ENCODE measurements at places on chromosomes 3 and 15.

DNA sequence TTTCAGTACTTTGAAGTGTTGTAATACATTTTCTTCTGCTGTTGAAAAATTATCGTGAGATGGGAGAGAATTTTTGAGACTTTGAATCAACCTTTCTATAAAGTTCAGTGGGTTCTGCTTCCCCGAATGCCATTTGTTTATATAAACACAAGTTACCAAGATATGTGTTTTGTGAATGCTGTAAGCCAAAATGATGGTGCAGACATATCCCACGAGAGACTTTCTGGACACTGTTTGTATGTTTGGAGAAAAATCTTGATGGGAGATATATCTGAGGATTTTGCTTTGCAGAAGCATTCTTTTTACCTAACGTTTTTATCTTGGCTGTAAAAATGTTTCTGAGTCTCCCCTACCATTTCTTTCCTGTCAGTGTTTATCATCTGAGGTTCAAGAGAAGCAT, 526.6 kb upstream of the ZNF717 start:
- no peak overlapping the region for H3K27ac ChIP-seq
- no peaks in the 10 kb centered on the region for H3K4me1 ChIP-seq
- H3K4me3 ChIP-seq, result no peak overlapping the region
- no peaks in the 10 kb centered on the region for H3K36me3 ChIP-seq
- H3K27me3 ChIP-seq, result no peaks in the 10 kb centered on the region

DNA sequence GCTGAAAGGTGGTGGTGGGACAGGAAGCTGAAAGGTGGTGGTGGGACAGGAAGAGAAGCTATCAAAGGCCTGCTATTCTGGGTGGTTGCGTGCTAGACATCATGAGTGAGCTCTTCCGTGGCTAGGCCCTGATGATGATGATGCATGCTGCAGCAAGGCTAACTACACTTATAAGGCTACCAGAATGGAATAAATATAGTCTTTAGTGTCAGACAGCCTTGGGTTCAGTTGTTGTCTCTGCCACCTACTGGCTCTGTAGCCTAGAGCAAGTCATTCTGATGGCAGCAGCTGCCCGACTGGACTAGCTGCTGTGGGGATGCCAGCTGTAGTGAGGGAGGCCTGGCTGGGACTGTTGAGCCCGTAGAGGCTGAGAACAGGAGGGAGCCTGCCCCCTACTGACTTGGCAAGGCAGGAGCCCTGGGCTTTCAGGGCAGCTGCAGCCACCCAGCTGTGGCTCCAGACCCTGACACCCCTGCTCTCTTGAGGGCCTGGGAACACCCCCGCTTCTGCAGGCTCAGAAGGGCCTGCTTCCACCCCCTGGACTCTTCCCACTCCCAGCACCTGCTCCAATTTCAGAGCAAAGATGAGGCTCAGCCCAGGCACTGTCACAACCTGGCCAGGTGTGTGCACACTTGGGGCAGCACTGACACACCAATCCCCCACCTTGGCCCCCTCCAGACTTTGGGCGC, 21.4 kb upstream of the ZBED2 start:
- H3K4me3 ChIP-seq, result no peak overlapping the region
- DNase-seq, result no peak
- no peaks in the 10 kb centered on the region for H3K36me3 ChIP-seq
- no peak overlapping the region for H3K27ac ChIP-seq
- H3K4me1 ChIP-seq, result no peaks in the 10 kb centered on the region
- no peaks in the 10 kb centered on the region for H3K27me3 ChIP-seq

- no peaks in the 10 kb centered on the region for H3K27me3 ChIP-seq
- H3K27ac ChIP-seq, result no peak overlapping the region
- H3K4me3 ChIP-seq, result no peak overlapping the region
- H3K36me3 ChIP-seq, result no peaks in the 10 kb centered on the region
- H3K4me1 ChIP-seq, result no peaks in the 10 kb centered on the region
Observed at GRCh38 chr3:132198516-132198915, 118.7 kb upstream of the ACP3 start.

GRCh38 chr15:39296955-39297354, 283.9 kb upstream of the THBS1 start:
- no peak overlapping the region for H3K27ac ChIP-seq
- no peak overlapping the region for H3K4me3 ChIP-seq
- peaks cover 8% of the 10 kb centered on the region for H3K4me1 ChIP-seq

- H3K36me3 ChIP-seq, result no peaks in the 10 kb centered on the region
- H3K27me3 ChIP-seq, result no peaks in the 10 kb centered on the region
- no peak overlapping the region for H3K27ac ChIP-seq
Observed at GRCh38 chr3:107450254-107450893, 72.4 kb upstream of the BBX start.

DNA sequence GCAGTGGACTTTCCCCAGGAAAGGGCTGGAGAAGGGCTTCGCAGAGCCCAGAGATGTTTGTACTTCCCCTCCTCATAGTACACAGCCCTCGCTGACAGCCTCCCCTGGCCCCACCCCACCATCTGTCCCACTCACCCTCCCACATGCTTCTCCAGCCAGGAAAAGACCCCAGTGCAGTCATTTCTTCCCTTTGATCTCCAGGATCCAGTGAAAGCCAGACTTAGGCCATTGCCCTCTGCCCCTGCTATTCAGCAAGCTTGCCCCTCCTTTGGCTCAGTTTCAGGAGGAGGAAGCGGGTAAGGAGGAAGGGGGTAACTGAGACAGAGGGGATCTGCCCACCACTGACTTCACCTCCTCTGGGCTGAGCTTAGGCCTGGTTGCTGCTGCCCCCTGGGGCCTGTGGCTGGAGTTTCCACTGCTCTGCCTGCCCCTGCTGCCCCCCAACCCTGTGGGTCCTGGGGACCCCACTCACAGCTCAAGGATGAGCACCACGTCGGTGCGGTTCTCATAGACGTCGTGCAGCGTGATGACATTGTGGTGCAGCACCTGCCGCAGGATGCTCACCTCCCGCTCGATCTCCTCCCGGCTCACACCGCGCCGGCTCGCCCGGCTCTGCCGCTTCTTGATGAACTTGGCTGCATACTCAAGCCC, 63.1 kb downstream of the DAPK2 start:
- no peak overlapping the region for H3K4me3 ChIP-seq
- no peaks in the 10 kb centered on the region for H3K36me3 ChIP-seq
- DNase-seq, result no peak
- no peaks in the 10 kb centered on the region for H3K27me3 ChIP-seq
- H3K27ac ChIP-seq, result no peak overlapping the region
- peaks cover 3% of the 10 kb centered on the region for H3K4me1 ChIP-seq

DNA sequence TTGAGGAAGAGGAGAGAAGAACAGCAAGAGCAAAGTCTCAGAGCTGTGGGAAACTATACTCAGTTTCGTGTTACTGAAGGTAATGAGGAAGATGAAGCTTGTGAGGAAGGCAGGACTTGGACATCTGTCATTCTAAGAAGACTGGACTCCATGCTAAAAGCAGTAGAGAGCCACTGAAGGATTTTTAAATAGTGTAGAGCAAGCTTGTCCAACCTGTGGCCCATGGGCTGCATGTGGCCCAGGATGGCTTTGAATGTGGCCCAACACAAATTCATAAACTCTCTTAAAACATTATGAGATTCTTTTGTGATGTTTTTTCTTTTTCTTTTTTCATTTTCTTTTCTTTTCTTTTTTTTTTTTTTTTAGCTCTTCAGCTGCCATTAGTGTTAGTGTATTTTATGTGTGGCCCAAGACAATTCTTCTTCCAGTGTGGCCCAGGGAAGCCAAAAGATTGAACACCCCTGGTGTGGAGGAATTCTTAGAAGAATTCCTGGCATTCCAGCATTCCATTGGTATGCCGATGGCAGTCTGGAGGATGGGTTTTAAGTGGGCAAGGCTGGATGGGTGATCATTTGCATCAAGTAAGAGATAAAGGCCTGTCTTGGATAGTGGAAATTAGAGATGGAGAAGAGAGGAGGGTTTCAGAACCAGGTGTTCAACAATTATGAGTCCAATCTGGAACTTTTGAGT, 6.9 kb upstream of the NFKBIZ start:
- no peak for DNase-seq
- H3K4me1 ChIP-seq, result no peaks in the 10 kb centered on the region
- no peaks in the 10 kb centered on the region for H3K36me3 ChIP-seq
- H3K27ac ChIP-seq, result no peak overlapping the region
- no peak overlapping the region for H3K4me3 ChIP-seq

DNA sequence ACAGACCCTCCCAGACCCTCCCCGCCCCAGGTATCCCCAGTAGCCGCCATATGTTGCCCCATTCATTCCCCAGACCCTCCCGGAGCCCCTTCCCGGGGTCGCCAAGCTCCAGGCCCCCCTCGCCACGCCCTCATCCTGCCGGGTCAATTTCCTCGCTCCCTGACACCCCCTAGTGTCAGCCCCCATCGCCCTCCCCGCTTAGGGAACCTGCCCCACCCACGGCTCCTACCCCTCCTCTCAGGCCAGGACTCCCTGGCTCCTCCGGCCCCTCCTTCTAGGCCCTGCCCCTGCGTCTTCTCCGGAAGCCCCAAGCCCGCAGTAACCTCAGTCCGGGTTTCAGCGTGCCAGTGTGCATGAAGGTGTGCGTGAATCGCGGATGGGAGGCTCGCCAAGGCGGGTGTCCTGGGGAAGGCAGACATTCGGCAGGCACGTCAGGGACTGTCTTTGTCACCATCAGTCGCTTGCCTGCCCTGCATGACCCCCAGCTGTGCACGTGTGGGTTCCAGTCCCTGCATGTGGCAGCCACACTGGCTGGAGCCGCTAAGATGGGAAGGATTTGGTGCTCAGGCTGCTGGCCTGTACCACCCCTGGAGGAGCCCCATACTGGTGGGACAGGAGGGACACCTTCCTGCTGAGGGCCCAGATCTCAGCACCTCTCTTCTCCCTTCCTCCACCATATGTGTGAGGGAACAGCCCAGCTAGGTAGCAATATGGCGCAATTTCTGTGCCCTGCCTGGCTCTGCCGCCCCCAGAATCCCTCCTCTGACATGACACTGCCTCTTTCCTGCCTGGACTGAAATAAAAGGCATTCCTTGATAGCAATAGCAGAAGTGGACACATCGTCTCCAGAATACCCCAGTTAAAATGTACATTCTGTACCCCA, 693 bp downstream of the DISP2 start:
- H3K27me3 ChIP-seq, result no peaks in the 10 kb centered on the region
- peaks cover 7% of the 10 kb centered on the region for H3K4me1 ChIP-seq
- H3K27ac ChIP-seq, result no peak overlapping the region
- no peaks in the 10 kb centered on the region for H3K36me3 ChIP-seq

GRCh38 chr3:126117786-126118185, 33.9 kb upstream of the SLC41A3 start:
- H3K4me1 ChIP-seq, result no peaks in the 10 kb centered on the region
- no peak for DNase-seq
- no peak overlapping the region for H3K27ac ChIP-seq
- H3K27me3 ChIP-seq, result no peaks in the 10 kb centered on the region
- H3K36me3 ChIP-seq, result peaks cover 16% of the 10 kb centered on the region

DNA sequence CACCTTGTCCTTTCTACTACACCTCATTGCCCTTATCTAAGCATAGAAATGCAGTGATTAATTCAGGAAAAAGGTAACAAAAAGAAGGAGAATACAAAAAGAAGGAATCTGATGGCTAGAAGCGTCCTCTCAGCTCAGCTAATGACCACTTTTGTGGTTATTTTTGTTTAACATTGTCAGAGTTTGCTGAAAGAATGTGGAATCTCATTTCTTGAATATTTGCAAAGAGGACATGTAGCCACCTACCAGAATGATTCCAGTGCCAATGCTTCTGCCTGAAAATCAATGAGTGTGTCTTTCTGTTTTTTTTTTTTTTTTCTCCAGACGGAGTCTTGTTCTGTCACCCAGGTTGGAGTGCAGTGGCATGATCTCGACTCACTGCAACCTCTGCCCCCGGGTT, 24.5 kb downstream of the NANOGP8 start:
- no peak overlapping the region for H3K27ac ChIP-seq
- no peak overlapping the region for H3K4me3 ChIP-seq
- no peak for DNase-seq
- H3K4me1 ChIP-seq, result no peaks in the 10 kb centered on the region
- H3K27me3 ChIP-seq, result no peaks in the 10 kb centered on the region
- no peaks in the 10 kb centered on the region for H3K36me3 ChIP-seq

DNA sequence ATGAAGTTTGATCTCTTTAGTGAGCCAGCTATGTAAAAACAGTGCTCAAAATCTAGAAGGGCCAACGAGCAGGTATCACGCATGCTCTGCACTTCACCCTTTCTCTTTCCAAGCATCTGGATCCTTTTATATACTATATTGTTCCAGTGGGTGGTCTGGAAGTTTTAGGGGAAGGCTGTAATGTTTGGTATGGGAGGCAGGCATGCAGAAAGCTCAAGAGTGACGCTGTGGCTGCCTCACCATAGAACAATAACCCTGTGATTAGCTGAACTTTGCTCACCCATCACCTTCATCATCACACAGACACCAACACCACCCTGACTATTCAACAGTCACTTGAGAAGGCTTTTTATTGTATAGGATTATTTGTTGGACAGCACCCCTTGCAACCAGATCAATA, 81.6 kb downstream of the FBN1 start:
- H3K36me3 ChIP-seq, result no peaks in the 10 kb centered on the region
- peaks cover 3% of the 10 kb centered on the region for H3K4me1 ChIP-seq
- H3K27ac ChIP-seq, result no peak overlapping the region
- no peaks in the 10 kb centered on the region for H3K27me3 ChIP-seq
- no peak overlapping the region for H3K4me3 ChIP-seq

- H3K4me1 ChIP-seq, result no peaks in the 10 kb centered on the region
- no peaks in the 10 kb centered on the region for H3K27me3 ChIP-seq
- H3K36me3 ChIP-seq, result no peaks in the 10 kb centered on the region
- H3K27ac ChIP-seq, result no peak overlapping the region
Observed at GRCh38 chr15:49494842-49495241, 71.8 kb downstream of the FGF7 start.

DNA sequence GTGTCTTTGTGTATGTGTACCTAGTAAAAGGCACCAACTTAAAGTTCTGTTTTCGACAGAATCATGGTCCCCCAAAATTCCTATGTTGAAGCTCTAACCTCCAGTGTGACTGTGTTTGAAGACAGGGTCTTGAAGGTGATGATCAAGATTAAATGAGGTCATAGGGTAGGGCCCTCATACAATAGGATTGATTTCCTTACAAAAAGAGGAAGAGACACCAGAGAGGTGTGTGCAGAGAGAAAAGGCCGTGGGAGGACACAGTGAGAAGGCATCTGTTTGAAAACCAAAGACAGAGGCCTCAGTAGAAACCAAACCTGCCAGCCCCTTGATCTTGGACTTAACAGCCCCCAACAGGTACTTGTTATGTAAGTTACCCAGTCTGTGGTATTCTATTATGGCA, 52.0 kb upstream of the CORO2B start:
- H3K27ac ChIP-seq, result peak overlapping the region; percentile 20
- no peaks in the 10 kb centered on the region for H3K27me3 ChIP-seq
- DNase-seq, result no peak
- H3K4me3 ChIP-seq, result no peak overlapping the region
- H3K4me1 ChIP-seq, result no peaks in the 10 kb centered on the region

- no peak overlapping the region for H3K27ac ChIP-seq
- no peaks in the 10 kb centered on the region for H3K36me3 ChIP-seq
- no peaks in the 10 kb centered on the region for H3K27me3 ChIP-seq
Observed at GRCh38 chr3:178475062-178475461, 61.2 kb upstream of the KCNMB2 start.

Data from ascending aorta (tissue), 2 donors.